Naive thymus-derived CD8-positive, alpha-beta T cell (primary cell): ENCODE measurements at places on chromosomes 7 and 10.

GRCh38 chr7:147524726-147525250 is 1065.8 kb upstream of the C7orf33 start:
- no peaks in the 10 kb centered on the region for H3K36me3 ChIP-seq
- H3K27ac ChIP-seq: no peak overlapping the region
- H3K4me3 ChIP-seq: no peak overlapping the region
- no peaks in the 10 kb centered on the region for H3K27me3 ChIP-seq

- peaks cover 3% of the 10 kb centered on the region for H3K4me1 ChIP-seq
- DNase-seq: no peak
- H3K4me3 ChIP-seq: no peak overlapping the region
- no peaks in the 10 kb centered on the region for H3K36me3 ChIP-seq
These were observed 51.3 kb upstream of the PIK3CG start for GRCh38 chr7:106813705-106814305.

DNA sequence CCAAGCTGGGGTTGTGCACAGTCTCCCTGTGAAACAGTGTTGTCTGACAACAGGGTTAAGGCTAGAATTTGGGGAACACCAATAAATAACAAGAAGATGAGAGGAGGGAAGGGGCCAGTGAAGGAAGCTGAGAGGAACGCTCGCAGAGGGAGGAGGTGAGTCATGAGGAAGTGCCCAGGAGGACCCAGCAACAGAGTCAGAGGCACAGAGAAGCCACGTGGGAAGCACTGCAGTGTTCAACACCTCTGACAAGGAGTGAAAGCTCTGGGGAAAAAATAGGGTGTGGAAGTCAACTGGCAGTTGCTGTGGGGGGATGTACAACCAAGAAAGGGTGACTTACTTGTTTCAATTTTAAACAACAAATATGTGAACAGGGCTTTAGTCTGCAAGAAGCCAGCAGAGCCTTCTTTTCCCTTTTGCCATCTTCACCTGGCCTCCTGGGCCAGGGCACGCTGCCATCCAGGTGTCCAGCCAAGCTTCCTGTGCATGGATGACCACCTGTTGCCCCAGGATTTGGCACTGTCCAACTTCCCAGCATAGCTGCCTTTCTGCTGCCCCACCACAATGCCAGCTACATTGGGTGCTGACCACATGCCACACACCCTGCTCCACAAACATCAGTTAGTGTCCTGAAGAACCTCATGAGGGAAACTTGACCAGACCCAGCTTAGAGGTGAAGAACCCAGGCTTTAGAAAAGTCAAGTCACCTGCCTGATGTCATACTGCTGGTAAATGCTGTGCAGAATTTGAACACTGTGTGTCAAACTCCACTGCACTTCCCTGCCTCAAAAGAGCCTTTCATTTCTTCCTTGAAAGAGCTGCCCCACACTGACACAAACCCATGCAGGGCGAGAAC is 69.6 kb downstream of the ATXN7L1 start:
- no peaks in the 10 kb centered on the region for H3K27me3 ChIP-seq
- peaks cover 46% of the 10 kb centered on the region for H3K4me1 ChIP-seq
- peak overlapping the region; percentile 14 for H3K27ac ChIP-seq
- H3K36me3 ChIP-seq: no peaks in the 10 kb centered on the region

- DNase-seq: no peak
- H3K27me3 ChIP-seq: peaks cover 14% of the 10 kb centered on the region
- no peak overlapping the region for H3K4me3 ChIP-seq
- no peak overlapping the region for H3K27ac ChIP-seq
These were observed 626.0 kb downstream of the ACTR3B start for GRCh38 chr7:153385502-153385901.

DNA sequence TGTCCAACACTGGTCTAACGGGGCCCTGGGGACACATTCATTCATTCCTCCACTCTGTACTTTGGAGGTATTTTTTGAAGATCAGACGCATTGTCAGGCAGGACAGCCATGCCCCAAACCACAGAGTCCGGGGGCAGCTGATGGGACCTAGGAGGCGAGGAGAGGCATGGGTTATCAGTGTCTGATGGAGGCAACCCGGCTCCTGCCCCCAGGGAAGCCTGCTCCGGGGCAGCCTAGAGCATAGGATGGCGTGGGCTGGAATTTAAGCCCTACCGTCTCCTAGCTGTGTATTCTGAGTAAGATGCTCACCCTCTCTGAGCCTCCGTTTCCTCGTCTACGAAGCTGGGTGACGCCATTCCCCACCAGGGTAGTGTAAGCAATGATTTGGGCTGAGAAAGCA is 55.4 kb upstream of the ELN start:
- no peak for DNase-seq
- H3K4me3 ChIP-seq: no peak overlapping the region
- no peak overlapping the region for H3K27ac ChIP-seq

DNA sequence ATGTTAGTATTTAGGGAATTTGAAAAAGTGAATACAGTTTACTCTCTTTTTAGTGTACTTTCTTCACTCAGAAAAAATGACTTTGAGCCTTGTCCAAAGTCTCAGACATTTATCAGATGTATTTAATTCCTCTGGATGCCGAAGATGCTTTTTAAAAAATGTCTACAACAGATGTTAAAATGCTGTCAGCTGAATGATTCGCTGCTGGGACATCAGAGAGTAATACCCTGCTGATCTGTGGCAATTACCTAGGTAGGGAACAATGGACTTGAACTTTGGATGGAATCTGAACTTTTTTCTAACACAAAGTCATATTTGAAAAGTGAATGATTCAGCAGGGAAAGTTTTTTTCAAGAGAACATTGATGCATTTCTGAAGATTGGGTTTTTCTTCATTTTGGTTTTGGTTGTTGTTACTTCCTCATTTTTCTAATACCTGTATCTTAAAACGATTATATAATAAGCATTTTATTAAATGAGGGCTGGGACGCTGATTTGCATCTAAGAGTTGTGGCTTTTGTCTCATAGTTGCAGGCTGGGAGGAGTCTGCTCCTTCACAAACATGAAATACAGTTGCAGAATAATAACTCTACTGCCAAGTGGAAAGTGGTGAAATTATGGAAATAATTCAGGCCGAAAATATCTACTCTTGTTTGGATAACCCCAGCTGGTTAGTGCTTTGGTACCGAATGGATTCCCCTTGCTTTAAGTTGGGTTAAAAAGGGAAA is 98.0 kb downstream of the SPAG6 start:
- no peaks in the 10 kb centered on the region for H3K36me3 ChIP-seq
- no peak for DNase-seq
- H3K4me1 ChIP-seq: peaks cover 11% of the 10 kb centered on the region
- H3K27me3 ChIP-seq: peaks cover 3% of the 10 kb centered on the region
- no peak overlapping the region for H3K27ac ChIP-seq
- H3K4me3 ChIP-seq: no peak overlapping the region

DNA sequence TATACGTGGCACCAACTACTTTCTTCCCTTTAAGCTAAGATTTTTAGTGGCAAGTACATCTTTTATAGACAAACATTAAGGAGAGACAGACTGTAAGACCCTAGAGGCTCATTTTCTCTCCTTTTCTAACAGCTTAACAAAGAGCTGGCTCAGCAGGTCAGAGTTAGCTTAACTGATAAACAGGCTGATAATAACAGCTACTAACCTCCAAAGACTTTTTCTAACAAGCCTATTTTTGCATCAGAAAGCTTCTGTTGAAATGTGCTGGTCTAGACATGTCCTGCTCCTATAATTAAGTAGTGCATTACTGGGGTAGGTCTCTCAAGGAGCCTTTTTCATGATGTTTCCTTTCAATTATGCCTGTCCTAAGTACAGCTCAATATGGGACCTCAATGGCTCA is 238.2 kb upstream of the FAM3C start:
- peaks cover 2% of the 10 kb centered on the region for H3K27me3 ChIP-seq
- H3K27ac ChIP-seq: no peak overlapping the region
- no peaks in the 10 kb centered on the region for H3K4me1 ChIP-seq
- no peak for DNase-seq
- no peak overlapping the region for H3K4me3 ChIP-seq
- H3K36me3 ChIP-seq: no peaks in the 10 kb centered on the region

DNA sequence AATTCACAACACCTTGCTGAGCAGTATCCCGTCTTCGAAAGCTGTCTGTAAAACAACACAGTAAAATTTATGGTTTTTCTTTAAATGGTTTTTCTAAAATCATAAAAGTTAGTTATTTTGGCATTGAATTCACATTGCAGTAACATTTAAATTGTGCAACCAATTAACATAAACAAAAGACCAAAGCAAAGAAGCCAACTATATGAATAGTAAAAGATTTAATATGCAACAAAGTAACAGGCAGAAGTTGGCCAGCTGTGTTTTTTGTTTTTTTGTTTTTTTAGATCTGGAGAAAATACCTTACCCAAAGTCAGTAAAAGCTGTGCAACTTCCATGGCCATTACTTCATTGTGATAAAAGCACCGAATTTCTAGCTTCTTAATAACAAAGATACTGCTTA is 11.3 kb downstream of the SRI start:
- no peaks in the 10 kb centered on the region for H3K27me3 ChIP-seq
- no peak overlapping the region for H3K27ac ChIP-seq
- H3K4me1 ChIP-seq: peaks cover 8% of the 10 kb centered on the region

GRCh38 chr7:130492523-130493274 is 814 bp downstream of the MEST start:
- peak overlapping the region; percentile 71 for H3K4me3 ChIP-seq
- peaks cover 31% of the 10 kb centered on the region for H3K4me1 ChIP-seq
- no peak for DNase-seq
- no peaks in the 10 kb centered on the region for H3K36me3 ChIP-seq
- H3K27me3 ChIP-seq: peaks cover 3% of the 10 kb centered on the region

DNA sequence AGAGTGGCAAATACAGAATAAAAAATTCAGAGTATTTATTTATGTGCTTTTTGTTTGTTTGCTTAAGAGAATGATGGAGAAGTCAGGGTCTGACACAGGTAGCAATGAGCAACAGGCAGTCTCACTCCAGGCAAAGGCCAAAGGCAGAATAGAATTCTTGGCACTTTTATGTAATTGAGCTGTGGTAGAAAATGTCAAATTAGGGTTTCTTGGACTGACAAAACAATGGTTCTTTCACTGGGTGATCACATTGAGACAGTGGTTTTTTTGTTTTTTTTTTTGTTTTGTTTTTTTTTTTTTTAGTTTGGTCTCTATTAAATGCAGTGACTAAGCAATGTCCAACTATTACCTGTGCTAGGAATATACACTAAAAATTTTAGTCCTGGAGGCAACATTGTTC is 27.4 kb downstream of the POM121L12 start:
- H3K27ac ChIP-seq: no peak overlapping the region
- H3K36me3 ChIP-seq: no peaks in the 10 kb centered on the region
- H3K27me3 ChIP-seq: no peaks in the 10 kb centered on the region
- peaks cover 2% of the 10 kb centered on the region for H3K4me1 ChIP-seq
- no peak for DNase-seq
